ENCODE measurements at places on chromosomes 4 and X.
A peak's percentile ranks its signal among the peaks of the same experiment; 100 is the strongest.

DNA sequence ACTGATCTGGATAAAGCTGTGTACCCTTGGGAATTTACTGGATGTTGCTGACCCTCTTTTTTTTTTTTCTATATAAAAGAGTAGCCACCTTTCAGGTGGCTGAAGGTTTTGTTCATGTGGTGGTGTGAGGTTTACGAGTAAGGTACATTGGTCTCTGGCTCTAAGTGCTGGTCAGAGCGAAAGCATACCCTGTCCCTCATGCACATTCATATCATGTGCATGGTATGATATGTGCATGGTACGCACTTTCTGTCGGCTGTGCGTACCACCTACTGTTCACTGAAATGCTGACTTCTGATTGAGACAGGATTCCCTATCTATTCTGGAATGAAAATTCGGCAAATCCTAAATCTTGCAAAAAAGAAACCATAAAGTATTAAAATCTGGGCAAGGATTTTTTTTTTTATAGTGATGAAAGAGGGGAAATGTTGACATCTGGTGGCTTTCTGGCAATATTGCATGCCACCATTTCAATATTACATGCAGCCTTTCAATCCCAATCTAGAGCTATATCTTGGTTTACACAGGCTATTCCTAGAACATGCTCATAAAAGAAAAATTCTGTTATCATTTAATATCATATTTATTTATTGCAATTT, 32.8 kb downstream of the FAM149A start:
- DNase-seq: no peak

- DNase-seq: peak; percentile 5
These were observed 492 bp upstream of the NKX3-2 start for GRCh38 chr4:13544606-13545393.

GRCh38 chr4:1172228-1172851, at the start of gene SPON2:
SPON2 (minus strand) TSS chr4:1172583.
- no peak for DNase-seq

DNA sequence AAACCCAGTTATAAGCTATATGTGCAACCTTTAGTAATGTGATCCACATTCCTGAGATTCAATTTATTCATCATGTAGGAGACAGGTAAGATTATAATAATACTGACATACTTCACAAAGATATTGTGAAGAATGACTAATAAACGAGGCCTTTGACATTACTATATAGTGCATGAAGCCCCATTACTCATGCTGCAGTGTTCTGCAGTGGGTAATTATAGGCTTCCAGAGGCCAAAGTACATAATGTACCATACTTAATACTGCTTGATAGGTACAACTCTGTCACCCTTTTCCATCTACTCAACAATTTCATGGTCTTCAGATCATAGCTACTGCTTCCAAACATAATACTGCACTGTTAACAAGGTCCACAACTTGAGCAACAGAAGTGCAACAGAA, 68.9 kb downstream of the COL25A1 start:
- DNase-seq: no peak

DNA sequence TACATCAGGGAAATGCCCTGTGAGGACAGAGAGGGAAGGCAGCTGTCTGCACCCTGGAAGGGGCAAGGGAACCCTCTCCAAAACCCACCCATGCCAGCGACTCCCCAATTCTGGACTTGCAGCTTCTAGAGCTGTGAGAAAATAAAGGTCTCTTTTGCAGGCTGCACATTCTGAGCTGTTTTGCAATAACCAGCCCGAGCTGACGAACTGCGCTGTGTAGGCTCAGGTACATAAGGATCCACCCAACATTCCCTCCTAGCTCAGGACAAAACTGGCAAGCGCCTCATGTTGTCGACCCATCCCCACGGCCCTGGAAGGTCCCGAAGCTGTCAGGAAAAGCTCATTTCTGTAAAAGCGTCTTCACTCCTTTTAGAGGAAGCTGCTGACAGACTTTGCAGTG, 271.8 kb downstream of the CRLF2 start:
- no peak for DNase-seq

GRCh38 chr4:39514888-39515401, 12.3 kb downstream of the UGDH start:
- no peak for DNase-seq

DNA sequence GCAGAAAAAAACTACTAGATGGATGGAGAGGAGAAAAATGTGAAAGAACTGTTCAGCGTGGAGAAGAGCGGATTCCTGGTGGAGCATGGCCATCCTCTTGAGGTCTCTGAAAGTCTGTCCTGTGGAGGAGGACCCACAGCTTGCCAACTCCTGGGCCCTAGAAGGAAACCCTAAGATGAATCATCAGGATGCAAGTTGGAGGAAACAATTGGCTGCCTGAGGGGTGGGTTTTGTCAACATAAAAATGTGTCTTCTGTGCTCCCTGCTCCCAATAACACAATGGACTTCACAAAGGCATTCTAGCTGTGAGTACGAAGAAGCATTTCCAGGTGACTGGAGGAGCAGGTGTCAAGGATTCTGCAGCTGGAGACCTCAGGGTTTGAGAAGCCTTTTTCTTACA, 37.2 kb downstream of the CNGA2 start:
- DNase-seq: no peak

DNA sequence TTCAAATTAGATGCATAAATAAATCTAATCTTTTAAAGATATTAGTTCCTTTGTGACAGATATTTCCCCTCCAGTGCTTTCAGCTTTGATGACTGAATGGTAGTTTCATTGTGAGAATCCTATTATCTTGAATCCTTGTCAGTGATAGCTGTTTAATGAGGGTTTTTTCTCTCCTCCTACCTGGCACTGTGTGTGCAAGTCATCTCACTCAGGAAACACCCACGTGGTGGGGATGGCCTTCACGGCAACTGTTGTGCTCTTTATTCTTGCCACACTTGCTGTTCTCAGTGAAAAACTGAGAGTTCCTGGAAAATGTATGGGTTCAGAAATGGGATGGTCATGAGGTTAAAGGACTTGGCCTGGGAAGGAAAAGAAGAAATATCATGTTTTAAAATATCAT, 129.9 kb downstream of the SPRY1 start:
- no peak for DNase-seq

DNA sequence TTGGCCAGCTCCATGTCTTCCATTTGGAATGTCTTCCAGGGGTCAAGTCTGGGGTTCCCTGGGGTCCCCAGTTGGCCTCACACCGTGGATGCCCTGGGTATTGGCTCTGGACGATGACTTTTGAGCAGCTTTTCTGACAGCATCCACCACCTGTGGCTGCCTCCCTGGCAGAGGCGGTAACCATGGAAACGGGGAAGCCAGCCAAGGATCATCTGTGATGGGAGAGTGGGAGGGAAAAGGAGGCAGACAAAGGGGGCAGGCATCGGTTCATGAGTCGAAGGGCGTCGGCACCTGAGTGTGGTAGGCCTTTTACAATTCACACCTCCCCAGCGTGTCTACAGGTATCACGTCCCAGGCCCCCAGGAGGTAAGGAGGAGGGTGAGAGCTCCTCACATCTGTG, 152.2 kb downstream of the ASMT start:
- DNase-seq: no peak

DNA sequence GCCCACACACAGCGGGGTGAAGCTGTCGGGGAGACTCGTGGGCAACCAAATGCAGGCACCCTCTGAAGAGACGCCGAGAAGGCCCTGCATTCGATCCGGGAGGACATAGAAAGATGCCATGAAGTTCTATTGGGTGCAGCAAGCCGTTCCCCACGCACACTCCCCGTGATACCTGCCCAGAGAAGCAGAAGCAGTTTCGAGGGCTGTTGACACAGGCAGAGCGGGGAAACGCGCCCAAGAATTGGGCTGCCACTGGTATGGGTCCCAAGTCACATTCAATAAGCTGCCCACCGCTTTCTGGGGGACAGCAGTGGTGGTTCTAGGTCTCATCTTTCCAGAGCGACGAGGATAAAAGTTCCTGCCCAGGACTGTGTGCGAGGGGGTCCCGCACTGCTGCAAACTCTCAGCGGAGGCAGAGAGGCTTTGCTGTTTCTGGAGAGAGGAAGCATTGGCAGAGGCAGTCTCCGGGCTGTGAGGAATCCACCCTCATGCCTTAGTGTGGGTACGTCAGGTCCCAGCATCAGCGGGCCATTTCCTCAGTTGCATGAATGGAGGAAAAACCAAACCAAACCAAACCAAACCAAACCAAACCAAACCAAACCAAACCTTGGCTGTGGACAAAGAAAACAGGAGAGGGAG, 10.1 kb downstream of the PITX2 start:
- DNase-seq: no peak

GRCh38 chrX:46579250-46579649, 5.7 kb downstream of the CHST7 start:
- DNase-seq: no peak

DNA sequence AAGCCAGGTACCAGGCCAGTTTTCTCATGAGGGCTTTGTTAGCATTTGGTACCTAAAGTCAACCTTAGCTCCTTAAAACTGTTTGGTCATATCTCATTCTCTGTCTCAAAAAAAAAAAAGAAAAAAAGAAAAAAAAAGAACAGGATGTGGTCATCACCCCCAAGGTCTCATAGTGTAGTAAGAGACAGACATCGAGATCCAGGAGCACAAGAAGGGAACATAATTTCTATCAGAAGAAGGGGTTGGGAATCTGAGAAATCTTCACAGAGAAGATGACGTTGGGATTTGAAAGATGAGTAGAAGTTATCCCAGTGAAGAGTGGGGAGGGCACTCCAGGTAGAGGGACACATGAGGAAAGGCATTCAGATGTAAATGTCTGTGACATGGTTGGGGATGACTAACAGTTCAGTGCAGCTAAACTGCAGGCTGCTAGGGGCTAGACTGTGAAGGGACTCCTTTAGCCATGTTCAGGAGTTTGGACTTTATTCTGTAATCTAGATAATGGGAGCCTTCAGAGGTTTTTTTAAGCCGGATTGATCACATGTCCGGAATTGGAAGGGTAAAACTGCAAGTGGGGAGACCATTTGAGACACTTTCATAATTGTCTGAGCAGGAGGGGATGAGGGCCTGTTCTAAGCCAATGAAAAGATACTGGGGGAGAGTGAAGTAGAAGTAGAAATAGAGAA, 26.9 kb upstream of the GJB1 start:
- no peak for DNase-seq

DNA sequence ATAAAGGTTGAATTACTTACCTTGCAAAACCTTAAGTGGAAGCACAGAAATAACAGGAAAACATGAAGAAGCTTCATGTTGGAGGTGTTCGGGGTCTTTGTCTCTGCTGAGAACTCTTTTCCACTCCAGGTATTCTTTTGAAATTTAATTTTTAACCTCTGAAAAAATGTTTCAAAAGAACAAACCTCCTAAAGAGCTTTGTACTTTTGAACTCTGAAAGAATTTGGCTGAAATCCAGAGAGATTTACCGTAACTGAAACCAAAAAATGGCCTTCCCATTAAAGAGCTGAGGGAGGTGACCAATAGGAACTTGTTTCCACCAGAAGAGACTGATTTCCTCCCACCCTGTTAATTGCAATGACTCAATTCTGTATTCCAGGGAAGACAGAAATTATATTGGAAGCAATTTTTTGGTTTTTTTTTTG, at the start of gene CFI:
Gene CFI, minus strand, starts transcription at position 105 of the 425 bp plus-strand sequence. Its CDS starts 28 bp downstream, at position 77.
- no peak for DNase-seq

DNA sequence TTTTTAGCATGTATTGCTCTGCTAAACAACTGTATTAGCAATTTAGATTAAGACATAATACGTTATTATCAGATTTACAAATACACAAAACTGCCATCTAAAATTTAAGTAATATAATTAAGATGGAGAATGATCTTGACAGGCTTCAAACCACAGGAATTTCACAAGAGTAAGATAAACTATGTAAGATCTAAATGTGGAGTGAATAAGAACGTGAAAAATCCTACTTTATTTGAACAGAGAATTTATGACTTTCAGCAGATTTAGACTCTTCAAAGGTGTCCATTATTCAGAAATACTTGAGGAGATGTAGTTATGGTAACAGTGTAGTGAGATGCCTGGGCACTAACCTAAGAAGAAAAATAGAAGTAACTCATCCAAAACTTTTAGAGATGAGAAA, 73.2 kb downstream of the SLC4A4 start:
- no peak for DNase-seq

GRCh38 chrX:14274691-14275090, 245.0 kb upstream of the GEMIN8 start:
- no peak for DNase-seq

Measured in C1 segment of cervical spinal cord (tissue), 14 donors.